ENCODE measurements at places on chromosomes 6 and 20.

DNA sequence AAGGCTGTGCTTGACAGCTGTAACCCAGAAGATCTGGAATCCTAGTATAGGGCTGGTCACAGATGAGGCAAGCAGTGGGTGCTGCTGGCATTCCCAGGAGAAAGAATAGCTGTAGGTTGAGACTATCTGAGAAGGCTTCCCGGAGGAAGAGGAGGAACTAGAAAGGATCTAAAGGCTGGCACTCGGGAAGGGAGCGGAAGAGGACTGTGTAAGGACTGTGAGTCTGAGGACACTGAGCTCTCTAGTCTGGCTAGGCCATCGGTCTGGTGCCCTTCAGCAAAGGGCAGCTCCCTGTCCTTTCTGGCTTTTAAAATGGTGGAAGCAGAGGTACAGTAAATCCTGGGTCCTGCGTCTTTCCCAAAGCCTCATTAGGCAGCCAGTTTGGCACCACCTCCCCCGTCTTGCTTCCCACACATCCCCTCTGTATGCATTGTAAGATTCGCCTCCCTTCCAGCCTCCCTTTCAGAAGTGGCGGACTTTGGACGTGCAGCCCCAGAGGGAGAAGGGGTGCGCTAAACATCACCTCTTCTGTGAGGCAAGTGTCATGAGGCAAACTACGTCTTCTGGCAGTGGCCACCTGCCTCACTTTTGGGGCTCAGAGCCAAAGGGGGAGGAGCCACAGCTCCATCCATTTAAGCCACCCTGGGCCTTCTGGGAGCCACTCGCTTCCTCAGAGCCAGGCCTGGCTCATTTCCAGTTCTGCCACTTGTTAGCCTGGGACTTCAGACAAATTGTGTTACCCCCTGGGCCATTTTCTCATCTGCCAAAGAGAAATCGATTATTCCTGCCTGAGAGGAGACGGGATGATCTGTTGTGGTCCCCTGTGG lies 8.6 kb downstream of the SNPH start:
- no peaks in the 10 kb centered on the region for H3K36me3 ChIP-seq
- H3K4me1 ChIP-seq, result no peaks in the 10 kb centered on the region
- H3K27me3 ChIP-seq, result no peaks in the 10 kb centered on the region
- no peak overlapping the region for H3K27ac ChIP-seq
- no peak overlapping the region for H3K4me3 ChIP-seq

GRCh38 chr20:4820806-4821518 lies 99.3 kb downstream of the PRND start:
- peak overlapping the region; percentile 96 for H3K4me3 ChIP-seq
- H3K4me1 ChIP-seq, result peaks cover 67% of the 10 kb centered on the region
- H3K36me3 ChIP-seq, result peaks cover 57% of the 10 kb centered on the region
- H3K27me3 ChIP-seq, result no peaks in the 10 kb centered on the region

- H3K4me1 ChIP-seq, result peaks cover 9% of the 10 kb centered on the region
- DNase-seq, result no peak
- H3K4me3 ChIP-seq, result no peak overlapping the region
- no peaks in the 10 kb centered on the region for H3K27me3 ChIP-seq
- peaks cover 3% of the 10 kb centered on the region for H3K36me3 ChIP-seq
- H3K27ac ChIP-seq, result peak overlapping the region; percentile 37
Observed at GRCh38 chr6:154754152-154754551, 20.9 kb downstream of the SCAF8 start.

GRCh38 chr6:148682990-148683389 lies 63.8 kb upstream of the UST start:
- H3K27me3 ChIP-seq, result no peaks in the 10 kb centered on the region
- no peaks in the 10 kb centered on the region for H3K36me3 ChIP-seq
- H3K4me1 ChIP-seq, result peaks cover 49% of the 10 kb centered on the region
- peak overlapping the region; percentile 63 for H3K27ac ChIP-seq

- H3K4me3 ChIP-seq, result no peak overlapping the region
- DNase-seq, result no peak
- no peaks in the 10 kb centered on the region for H3K36me3 ChIP-seq
- no peaks in the 10 kb centered on the region for H3K27me3 ChIP-seq
- no peak overlapping the region for H3K27ac ChIP-seq
Observed at GRCh38 chr6:90413867-90414266, 117.2 kb upstream of the BACH2 start.

- no peaks in the 10 kb centered on the region for H3K27me3 ChIP-seq
- DNase-seq, result no peak
- no peaks in the 10 kb centered on the region for H3K36me3 ChIP-seq
- no peak overlapping the region for H3K27ac ChIP-seq
- no peaks in the 10 kb centered on the region for H3K4me1 ChIP-seq
Observed at GRCh38 chr6:130680116-130680515, 147.1 kb upstream of the SMLR1 start.

DNA sequence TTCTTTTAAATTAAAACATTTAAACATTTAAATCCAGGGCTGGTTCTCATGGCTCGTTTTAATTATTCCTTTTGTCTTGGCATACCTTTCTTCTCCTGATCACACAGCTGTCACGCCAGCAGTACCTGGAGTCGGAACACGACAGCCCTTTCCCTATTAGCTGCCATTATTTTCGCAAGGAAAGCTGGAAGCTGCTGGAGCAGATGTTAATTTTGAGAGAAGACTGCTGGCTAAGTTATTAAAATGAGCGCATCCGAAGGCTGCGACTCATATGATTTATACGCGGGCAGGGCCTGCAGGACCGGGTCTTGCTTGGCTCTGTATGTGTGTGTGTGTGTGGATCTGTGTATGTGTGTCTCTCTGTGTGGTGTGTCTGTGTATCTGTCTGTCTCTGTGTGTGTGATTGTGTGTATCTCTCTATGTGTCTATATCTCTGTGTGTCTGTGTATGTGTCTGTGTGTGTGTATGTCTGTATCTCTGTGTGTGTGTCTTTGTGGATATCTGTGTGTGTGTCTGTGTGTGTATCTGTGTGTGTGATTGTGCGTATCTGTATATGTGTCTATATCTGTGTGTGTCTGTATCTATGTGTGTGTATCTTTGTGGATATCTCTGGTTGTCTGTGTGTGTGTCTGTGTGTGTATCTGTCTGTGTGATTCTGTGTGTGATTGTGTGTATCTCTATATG lies 191.5 kb downstream of the CDH4 start:
- H3K36me3 ChIP-seq, result no peaks in the 10 kb centered on the region
- H3K27ac ChIP-seq, result no peak overlapping the region
- H3K4me3 ChIP-seq, result no peak overlapping the region
- no peaks in the 10 kb centered on the region for H3K4me1 ChIP-seq
- no peaks in the 10 kb centered on the region for H3K27me3 ChIP-seq

- peak overlapping the region; percentile 7 for H3K27ac ChIP-seq
- H3K4me1 ChIP-seq, result peaks cover 45% of the 10 kb centered on the region
- peak overlapping the region; percentile 82 for H3K4me3 ChIP-seq
Observed at GRCh38 chr20:1119128-1119505, 715 bp downstream of the PSMF1 start.
